CD4-positive, alpha-beta T cell treated with Interleukin-4 for 1 hour (primary cell): ENCODE measurements at places on chromosomes 12 and 14.

DNA sequence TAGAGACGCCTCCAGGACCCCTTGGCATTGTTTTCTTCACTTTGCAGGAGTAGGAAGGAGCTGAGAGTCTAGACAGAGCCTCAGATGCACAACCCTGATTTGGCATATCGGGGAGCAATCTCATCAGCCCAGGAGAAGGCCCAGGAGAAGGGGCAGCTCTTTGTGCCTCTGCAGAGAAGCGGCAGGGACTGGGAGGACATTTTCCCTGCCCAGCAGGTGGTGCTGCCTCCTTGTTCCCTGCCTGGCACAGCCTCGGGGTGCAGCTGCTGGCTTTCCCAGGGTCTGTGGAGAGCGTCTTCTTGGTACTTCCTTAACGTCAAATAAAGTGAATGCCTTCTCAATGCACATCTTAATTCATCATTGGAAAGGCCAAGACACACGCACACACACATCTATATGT is 419.5 kb downstream of the TMEM121 start:
- peak; percentile 31 for DNase-seq

- DNase-seq = no peak
Measured at GRCh38 chr12:122327494-122328385, 61.4 kb upstream of the VPS33A start.

GRCh38 chr14:102196039-102196901 is 56.6 kb downstream of the WDR20 start:
- DNase-seq = no peak

GRCh38 chr12:56258068-56258819 is at the start of gene ANKRD52:
TSS of gene ANKRD52 (minus strand) at chr12:56258384. CDS start at chr12:56258269, 115 bp downstream.
- peak; percentile 82 for DNase-seq

DNA sequence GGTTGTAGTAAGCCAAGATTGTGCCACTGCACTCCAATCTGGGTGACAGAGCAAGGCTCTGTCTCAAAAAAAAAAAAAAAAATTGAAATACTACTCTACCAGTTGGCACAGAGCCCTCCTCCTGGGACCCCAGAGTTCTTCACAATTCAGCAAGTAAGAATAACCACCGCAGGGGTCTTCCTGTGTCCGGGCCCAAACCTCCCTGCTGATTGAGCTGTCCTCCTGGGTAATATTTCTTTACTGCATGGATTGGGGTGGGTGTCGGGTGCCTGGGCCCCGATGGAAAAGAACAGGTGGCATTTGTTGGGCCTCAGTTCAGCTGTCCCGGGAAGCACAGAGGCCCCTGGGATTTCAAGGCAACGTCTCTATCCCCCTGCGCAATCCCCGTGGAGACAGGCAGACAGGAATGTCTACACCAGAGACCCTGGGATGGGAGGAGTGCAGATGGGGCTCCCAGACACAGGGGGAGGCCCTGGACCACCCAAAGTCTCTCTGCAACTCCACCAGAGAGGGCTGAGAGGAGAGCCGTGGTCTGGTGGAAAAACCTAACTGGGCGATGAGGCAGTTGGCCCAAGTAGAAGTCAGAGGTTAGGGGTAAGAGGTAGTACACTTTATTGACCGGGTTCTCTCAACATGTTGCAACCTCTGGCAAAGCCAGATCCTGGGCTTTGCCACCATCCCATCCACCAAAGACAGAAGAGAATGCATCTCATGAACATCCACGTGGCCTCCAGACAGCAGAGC is 32.7 kb upstream of the VPS37B start:
- DNase-seq = no peak

- DNase-seq = no peak
Measured at GRCh38 chr12:121227294-121227693, 17.4 kb downstream of the P2RX4 start.

DNA sequence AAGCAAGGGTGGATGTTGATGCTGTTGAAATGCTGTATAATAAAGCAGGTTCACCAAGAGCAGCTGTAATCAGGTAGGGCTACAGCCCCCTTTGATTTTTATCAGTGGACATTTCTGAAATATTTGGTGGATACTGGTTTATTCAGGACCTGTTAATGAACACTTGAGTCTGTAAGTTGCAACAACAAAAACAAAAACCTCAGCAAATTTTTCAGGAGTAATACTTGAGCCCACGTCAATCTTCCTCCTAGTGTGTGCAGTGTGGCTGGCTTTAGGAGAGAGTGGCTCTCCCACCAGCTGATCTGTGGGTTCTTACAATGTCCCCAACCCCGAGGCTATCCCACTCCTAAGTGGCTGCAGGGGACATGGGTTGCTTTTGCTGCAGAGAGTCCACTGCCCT is 347.8 kb downstream of the GLT1D1 start:
- no peak for DNase-seq

DNA sequence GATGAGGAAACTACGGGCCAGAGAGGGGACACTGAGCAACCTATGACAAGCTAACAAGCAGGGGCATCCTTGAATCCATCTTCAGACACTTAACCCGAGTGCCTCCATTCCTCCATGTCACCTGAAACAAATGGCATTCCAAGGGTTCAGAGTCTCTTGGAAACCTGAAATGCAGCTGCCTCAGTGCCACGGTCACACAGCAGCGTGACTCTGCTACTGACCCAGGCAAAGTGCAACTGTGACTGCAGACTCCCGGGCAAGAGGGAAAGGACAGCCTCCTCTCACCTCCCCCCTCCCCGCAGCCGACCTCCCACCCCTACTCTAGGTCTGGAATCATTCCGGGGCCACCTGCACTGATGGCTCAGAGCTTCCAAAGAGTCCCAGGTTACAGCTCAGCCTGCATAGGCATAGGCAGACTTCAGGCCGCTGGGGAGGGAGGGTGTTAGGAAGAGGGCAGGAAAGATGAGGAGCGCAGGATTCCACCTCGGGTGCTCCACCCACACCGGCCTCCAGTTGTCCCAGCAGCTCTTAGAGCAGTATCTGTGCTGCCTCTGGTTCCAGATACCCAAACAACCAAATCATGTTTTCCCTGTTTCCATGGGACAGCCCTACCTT is 53.2 kb downstream of the KCNK10 start:
- DNase-seq = no peak

- DNase-seq = no peak
Measured at GRCh38 chr14:99435327-99435726, 45.3 kb downstream of the SETD3 start.
